ENCODE measurements at places on chromosomes 7 and 10.

- no peak for DNase-seq
Observed at GRCh38 chr7:137820156-137820555, 26.6 kb downstream of the DGKI start.

DNA sequence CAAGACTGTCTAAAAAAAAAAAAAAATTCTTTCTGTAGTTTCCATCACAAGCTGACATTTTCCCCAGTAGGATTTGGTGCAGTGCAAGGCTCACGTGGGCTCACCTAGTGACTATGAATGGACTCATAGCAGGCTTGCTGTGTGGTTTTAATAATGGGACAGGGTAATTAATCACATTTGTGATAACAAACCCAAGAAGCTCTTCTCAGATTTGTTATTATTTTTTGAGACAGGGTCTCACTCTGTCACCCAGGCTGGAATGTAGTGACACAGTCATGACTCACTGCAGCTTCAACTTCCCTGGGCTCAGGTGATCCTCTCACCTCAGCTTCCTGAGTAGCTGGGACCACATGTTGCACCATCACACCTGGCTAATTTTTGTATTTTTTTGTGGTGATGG, 40.0 kb downstream of the NACAD start:
- no peak for DNase-seq

DNA sequence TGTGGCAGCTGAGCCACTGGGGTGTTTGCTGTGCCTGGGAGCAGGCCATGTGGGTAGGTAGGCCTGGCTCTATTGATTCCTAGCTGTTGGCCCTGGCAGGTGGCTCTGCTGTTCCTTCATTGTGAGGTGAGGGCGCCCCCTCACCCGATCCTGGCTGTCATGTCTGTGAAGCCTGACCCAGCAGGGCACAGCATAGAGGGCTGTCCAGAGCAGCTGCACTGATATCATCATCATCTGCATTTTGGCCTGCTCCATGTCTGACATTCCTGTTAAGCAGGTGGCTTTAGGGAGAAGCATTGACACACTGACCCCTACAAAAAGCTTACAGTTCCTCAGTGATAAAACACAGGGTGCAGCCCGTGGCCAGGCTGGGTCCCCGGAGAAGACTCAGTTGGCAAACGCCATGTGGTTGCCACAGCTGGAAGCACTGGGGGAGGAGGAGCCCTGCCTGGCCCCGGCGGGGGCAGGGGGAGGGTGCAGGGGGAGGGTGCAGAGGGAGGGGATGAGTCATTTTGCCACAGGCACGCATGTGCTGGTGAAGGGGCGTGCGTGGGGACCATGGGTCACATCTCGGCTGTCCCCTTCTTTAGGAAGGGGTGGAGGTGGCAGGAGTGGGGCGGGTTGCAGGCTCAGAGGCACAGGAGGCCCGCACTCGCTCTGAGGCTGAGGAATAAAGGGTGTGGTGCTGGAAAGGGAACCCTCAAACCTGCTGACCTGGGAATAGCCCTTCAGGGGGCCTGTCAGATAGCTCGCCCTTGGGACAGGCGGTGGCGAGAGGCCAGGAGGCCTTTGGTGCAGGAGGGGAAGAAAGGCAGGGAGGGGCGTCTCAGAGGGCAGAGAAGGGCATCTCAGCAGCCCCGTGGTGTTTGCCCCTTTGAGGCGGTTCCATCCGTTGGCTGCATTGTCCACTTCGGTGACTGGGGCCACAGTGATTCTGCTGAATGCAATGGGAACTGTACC, 31.6 kb downstream of the IKZF1 start:
- DNase-seq: no peak

DNA sequence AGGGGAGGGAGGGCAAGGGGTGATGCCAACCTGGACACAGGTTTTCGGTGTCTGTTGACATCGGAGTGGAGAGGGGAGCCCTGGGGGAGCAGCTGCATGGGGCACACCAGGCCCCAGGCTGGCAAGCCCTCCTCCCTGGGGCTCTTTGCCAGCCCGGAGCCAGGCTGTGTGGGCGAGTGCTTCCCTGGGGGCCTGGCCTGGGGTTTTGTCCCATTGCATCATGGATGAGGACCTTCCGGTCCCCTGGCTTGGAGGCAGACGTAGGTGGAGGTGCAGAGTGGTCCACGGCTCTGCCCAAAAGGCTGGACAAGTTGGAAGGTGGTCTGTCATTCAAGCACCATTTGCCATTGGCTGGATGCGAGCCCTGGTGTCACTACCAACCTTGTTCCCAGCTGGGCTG, 34.8 kb downstream of the ZMIZ1 start:
- peak; percentile 38 for DNase-seq

DNA sequence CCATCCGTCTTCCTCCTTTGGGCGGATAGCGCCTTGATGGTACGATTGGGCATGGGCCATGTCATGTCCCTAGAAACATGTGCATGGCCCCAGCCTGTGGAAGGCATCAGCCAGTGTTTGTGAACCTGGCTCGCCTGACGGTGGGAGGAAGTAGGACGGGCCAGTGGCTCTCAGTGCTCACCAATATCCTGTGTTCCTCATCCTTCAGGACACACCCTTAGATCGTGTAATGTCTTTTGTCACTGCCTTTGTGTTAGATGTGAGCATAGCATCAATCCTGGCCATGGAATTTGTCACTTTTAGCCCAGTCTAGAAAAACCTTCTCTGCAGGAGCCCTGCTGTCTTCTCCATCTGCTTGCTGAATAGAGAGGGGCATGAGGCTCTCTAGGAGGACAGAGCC, 77.6 kb downstream of the PFKFB3 start:
- no peak for DNase-seq

GRCh38 chr7:117072620-117073118, 119.4 kb downstream of the ST7 start:
- DNase-seq: peak; percentile 84

GRCh38 chr7:101363196-101363733, 590 bp downstream of the COL26A1 start:
- no peak for DNase-seq

DNA sequence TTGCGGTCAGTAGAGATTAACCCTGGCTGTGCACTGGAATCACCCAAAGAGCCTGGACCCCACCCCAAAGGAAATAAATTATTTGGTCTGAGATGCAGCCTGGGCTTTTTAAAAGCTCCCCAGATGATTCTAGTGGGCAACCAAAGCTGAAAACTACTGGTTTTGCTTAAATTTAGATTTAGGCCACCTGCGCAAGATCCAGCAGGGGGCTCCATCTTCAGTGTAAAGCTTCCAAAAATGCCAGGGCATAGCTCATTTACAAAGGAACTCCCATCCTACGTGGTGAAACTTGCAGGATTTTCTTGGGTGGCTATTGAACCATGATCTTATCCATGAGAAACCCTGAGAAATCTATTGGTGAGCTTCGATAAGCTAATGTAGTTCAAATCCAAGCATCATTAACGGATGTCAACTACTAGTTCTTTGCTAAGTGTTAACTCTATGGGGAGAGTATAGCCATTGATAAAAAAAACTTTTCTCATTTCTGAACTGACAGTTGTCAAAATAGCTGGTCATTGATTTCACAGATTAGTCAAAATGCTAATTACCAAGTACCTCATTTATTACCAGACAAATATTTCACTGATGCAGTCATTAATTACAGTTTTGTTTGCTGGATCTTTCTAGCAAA, 315.3 kb downstream of the LHFPL3 start:
- DNase-seq: peak; percentile 39

DNA sequence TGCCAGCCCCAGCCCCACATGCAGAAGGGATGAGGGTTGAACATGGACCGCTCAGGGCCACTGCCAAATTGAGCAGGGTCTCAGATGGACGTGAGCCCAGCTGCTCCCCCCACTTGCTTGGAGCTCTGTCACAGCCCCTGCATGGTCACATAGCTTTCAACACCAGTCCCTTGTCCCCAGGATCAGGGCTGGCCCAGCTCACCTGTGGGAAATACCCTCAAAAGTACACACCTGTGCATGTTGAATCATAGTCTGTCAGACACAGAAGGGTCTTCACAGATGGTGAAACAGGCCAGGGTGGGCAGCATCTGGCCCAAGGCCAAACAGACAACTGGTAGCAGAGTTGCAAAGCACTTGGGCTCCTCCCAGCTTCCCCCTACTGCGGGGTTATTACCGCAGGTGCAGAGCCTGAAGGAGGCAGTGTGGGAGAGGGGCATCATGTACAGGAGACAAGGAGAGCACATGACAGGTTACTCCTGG, 77.6 kb upstream of the UNC5B start:
- DNase-seq: no peak

DNA sequence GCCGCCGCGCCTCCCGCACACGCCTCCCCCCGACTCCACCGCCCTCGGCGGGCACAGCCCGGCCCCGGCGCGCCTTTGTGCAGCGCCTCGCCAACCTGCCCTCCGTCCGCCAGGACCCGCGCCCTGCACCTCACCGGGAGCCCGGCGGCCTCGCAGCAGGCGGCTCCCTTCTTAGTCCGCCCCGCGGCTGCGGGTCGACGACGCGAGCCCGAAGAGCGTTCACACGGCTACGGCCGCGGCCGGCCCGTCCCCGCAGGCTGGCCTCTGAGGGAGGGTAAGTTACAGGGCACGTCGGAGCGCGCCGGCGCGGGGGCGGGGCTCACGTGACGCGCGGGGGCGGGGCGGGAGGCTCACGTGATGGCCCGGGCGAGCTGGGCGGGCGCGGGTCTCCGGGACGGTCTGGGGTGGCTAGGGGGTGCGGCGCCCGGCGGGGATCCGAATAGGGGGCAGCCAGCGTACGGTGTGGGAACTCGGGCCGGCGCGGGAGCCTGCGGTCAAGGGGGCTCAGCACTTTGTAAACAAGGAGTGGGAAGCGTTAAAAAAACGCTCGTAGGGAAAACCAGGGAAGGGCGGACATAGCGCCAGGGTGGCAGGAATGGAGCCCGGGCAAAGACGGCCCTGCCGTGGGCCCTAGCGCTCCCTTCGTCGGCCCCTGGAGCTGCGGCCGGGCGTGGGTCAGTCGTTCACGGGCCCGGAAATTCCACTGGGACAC, at the start of gene ARHGAP12:
Gene ARHGAP12 (minus strand): TSS at position 283 of the 712 bp plus-strand sequence. CDS start 19,976 bp downstream, outside the sequence.
- DNase-seq: peak; percentile 31

GRCh38 chr10:60896810-60897209, 47.2 kb downstream of the RHOBTB1 start:
- DNase-seq: no peak

GRCh38 chr7:31705377-31705776, 18.4 kb downstream of the PPP1R17 start:
- no peak for DNase-seq

DNA sequence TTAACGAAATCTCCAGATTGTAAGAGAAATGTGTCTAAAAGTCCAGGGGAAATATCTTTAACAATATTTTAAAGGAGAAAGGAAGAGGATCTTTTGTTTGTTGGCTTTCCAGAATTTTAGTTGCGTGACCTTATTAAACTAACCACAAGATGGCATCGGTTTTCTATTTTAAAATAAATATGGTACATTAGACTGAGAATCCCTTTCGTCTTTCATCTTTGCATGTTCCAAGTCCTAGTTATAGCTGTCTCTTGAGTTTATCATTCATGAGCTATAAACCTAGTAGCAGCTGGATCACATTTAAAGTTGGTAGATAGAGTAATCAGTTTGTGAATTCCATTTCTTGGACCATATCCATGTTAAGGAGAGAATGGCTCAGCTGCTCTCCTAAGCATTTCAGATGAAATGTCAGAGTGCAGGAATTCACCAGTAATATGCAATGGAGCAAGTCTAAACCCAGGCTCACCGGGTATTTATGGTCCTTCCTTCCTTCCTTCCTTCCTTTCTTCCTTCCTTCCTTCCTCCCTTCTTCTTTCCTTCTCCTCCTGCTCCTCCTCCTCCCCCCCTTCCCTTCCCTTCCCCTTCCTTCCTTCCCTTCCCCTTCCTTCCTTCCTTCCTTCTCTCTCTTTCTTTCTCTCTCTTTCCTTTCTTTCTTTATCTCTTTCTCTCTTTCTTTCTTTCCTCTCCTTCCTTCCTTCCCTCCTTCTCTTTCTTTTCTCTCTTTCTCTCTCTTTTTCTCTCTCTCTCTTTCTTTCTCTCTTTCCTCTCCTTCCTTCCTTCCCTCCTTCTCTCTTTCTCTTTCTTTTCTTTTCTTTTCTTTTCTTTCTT, 57.8 kb upstream of the RAB18 start:
- no peak for DNase-seq

DNA sequence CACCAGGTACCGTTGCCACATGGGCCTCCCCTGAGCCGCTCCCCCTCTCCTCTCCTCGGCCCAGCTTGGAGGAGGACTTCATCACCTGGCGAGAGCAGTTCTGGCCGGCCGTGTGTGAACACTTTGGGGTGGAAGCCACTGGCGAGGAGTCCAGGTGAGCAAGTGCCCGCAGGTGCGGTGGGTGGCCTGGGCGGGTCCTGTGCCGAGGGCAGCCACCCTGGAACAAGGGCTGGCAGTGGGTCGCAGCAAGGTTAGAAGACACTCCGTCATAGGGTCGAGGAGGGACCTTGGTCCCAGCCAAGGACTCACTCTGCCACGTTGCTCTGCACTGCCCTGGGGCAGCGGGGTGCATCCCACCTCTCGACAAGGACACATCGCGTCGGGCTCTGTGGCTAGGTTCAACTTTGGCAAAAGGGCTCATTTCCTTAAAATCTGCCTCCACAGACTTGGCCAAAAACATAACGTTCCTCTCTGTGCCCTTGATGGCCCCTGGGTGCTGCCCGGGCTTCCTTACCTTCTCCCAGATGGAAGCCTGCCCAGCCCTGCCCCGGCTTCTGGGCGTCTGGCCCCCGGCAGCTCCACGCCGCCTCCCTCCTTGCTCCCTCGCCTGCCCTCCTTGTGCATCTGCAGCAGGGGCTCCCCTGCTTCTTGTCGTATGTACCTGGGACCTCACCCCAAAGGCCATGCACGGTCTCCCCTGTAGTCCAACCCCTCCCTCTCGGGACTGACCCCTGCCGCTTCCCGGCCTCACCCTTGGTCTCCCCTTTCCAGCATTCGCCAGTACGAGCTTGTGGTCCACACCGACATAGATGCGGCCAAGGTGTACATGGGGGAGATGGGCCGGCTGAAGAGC, 12.7 kb downstream of the TMEM120A start:
- no peak for DNase-seq

GRCh38 chr7:650339-651031, 76.0 kb upstream of the DNAAF5 start:
- DNase-seq: no peak

- DNase-seq: peak; percentile 80
Observed at GRCh38 chr10:3785251-3785850, 342 bp upstream of the KLF6 start.

GRCh38 chr7:45421806-45422205, 152.4 kb upstream of the ADCY1 start:
- DNase-seq: no peak

- DNase-seq: no peak
Observed at GRCh38 chr7:88432301-88432700, 125.6 kb upstream of the STEAP4 start.

DNA sequence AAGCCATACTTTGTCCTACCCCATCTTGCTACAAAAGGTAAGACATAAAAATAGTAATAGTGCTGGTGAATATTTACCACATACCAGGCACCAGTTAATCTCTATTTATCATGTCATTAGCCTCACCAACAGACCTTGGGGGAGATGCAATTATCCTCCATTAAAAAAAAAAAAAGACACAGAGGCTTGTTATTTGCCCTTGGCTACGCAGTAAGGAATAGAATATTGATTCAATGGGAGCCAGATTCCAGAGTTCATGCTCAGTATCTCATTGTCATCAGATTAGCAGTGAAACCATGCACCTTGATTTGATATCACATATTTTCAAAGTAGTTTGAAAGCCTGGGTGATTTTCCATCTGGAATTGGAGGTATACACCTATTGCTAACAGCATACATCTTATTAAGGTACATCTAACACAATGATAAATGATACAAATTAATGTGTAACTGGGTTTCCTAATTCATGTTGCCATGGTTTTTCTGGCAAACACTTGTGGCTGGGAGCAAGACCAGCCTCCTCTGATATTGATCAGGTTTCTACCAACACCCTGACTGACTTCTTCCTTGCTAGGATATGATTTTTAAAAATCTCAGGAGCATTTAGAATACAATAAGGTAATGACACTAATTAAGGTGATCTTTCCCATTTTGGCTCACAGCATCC, 67.1 kb upstream of the PRR15 start:
- no peak for DNase-seq
